ENCODE measurements at places on chromosomes 6 and 20.

GRCh38 chr6:41122373-41122772, 31.8 kb downstream of the TREML1 start:
- peak; percentile 8 for DNase-seq

DNA sequence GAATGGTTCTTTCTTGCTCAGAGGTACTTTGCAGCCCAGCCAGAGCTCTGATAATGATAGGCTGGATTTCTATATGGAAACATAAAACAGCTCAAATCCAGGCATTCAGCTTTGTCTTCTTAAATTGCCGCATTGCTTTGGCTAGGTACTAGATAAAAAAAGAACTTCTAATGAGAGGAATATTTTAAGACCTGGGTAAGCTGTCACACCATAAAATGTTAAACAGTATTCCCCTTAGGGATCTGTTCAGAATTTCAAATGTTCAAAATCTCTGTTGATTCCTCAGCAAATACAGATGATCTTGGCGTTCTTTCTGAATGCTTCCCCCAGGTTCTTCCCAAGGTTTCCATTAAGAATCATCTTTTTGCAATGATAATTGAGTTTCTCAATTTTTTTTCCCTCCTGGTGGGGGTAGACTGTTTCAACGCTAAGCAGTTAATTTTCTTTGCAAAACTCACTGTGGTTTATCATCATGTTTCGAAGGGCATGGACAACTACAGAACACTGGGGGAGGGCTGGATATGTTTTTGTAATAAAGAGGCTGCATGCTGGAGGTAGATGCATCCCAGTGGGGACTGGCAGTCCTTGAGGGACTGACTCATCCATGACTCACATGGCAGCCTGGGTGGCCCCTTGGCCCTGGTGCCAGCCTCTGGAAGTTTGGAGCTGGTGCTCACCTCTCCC, 31.0 kb downstream of the TIAM2 start:
- DNase-seq = no peak

DNA sequence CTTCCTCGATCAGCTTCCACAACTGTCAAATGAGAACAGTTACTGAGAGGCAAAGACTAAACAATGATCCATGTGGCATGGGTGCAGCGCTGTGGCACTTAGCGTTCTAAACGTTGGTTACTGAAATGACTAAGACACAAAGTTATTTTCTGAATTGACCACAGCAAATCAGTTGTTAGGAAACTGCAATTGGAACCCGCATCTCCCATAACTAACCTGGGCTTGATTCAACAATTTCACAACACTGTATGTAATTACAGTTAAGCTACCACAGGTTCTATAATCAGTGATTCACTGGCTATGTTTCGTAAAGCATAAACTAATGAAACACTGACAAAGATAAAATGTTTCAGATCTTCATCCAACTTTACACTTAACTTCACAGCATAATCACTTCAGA, 12.5 kb downstream of the WDR27 start:
- DNase-seq = no peak

GRCh38 chr6:82015526-82015925, 232.0 kb downstream of the IBTK start:
- DNase-seq = no peak

DNA sequence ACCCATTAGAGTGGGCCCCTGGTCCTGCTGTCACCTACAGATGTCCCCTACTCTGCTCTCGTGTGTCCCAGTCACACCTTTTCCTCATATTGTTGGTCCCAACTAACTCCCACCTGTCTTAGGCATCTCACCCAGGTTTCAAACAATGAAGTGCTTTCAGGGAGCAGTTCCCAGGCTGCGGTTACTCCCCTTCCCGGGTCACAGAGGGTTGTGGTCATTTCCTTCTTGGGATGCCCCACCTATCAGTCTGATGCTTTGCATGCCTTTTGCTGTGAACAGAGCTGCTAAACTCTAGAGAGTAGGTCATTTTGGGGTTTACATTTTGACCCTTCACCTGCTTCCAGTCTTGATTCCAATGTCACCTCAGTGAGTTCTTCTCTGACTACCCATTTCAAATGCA, 181.6 kb downstream of the CDC5L start:
- DNase-seq = no peak

DNA sequence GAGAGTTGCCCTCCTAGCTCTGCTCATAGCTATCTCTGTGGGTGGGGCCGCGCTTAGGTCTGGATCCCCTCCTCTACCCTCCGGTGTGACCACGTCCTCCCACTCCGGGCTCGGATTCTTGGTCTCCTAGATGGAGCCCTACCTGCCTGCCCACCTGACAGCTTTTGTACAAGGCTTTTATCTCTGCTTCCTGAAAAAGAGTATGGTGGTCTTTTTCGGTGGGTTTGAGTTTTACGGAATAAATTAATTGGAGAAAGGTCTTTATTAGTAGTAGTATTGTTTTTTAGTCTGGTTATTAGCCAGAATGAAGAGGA, 773 bp downstream of the SMAP1 start:
- peak; percentile 59 for DNase-seq

GRCh38 chr6:43105538-43106222, 29.6 kb downstream of the PTK7 start:
- DNase-seq = peak; percentile 33
